ENCODE measurements at places on chromosomes 12 and 14.

DNA sequence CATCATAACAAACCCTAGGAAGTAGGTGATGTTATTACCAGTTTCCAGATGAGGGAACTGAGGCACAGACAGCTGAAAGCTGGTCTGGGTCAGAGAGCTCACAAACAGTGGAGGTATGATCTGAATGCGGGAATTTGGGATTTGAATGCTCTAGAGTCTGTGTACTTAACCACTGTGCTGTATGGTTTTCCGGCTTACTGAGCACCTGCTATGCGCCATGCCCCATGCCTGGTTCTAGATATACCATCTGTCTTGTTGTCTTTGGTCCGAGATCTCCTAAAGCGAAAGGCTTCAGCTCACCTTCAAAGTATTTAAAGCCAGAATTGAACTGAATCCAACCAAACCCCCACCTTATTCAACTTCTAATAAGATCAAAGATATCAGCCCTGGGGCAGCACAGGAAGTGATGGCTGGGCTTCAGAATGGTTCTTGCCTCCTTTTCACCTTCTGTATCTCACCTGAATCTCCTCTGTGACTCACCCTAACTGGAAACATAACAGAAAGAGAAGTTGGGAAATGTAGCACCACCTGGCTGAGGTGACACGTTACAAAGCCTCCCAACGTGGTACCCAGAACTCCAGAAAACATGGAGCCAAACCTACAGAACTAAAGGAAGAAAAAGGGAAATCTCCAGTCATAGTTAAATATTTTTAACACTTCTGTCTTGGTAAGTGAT is 54.3 kb downstream of the PRMT8 start:
- H3K27ac ChIP-seq = no peak overlapping the region
- H3K27me3 ChIP-seq = peaks cover 5% of the 10 kb centered on the region
- no peak overlapping the region for H3K4me3 ChIP-seq
- H3K4me1 ChIP-seq = no peaks in the 10 kb centered on the region
- H3K36me3 ChIP-seq = no peaks in the 10 kb centered on the region

DNA sequence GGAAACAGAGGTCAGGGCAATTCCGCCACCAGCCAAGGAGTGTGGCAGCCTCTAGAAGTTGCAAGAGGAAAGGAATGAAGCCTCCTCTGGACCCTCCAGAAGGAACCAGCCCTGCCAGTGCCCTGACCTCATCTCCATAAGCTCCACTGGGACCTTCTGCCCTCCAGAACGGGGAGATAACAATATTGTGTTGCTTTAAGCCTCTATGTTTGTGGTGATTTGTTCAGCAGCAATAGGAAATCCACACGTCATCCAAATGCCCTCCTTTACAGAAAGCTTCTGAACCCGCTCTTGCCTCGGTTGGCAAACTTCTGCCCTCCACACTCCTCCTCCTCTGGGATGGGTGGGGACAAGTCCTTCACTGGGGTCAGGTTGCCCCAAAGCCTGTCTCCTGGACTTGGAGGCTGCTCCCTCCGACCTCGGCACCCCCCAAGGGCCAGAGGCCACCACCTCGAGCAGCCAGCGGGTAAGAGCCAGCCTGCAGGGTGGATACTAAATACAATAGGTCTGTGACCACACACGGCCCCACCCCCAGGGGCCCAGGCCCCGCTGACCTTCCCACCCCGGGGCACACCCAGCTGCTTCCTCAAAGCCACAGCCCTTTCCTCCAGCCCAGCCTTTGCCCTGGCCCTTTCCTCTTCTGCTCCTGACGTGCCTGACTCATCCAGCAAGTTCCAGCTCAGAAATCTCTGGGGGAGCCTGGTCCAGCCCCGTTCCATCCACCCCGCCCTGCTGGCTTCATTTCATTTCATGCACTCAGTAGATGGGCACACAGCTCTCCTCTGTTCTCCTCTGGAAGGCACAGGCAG is 58.7 kb upstream of the NCOR2 start:
- H3K27me3 ChIP-seq = no peaks in the 10 kb centered on the region
- no peaks in the 10 kb centered on the region for H3K4me1 ChIP-seq
- H3K27ac ChIP-seq = no peak overlapping the region

- H3K27ac ChIP-seq = no peak overlapping the region
- DNase-seq = no peak
- H3K27me3 ChIP-seq = no peaks in the 10 kb centered on the region
- H3K36me3 ChIP-seq = no peaks in the 10 kb centered on the region
- no peaks in the 10 kb centered on the region for H3K4me1 ChIP-seq
These were observed 333.7 kb downstream of the PCNX1 start for GRCh38 chr14:71240866-71241520.

DNA sequence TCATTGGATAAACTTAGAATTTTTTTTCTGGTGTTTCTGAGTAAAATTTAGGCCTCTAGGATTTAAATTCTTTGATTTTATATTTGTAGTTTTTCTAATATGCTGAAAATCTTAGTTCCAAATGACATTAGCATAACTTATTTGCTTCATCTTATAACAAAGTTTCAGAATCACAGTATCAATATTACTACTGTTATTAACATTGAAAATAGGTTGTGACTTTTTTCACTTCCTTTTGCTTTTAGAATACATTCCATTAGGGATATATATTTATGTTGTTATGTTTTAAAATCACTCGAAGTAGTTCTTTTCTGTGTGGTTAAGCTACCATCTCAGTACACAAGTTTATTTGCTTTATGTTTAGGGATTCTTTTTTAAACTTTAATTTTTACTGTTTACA is 12.8 kb downstream of the RAB3IP start:
- H3K36me3 ChIP-seq = peaks cover 11% of the 10 kb centered on the region
- H3K4me3 ChIP-seq = no peak overlapping the region
- no peak for DNase-seq
- H3K4me1 ChIP-seq = no peaks in the 10 kb centered on the region

All from CD4-positive, CD25-positive, alpha-beta regulatory T cell (primary cell).